ENCODE measurements at places on chromosomes 7 and 10.

- no peak for DNase-seq
- peaks cover 49% of the 10 kb centered on the region for H3K4me1 ChIP-seq
- peaks cover 43% of the 10 kb centered on the region for H3K36me3 ChIP-seq
- H3K27me3 ChIP-seq: no peaks in the 10 kb centered on the region
Measured at GRCh38 chr10:29533046-29533445, 101.7 kb downstream of the SVIL start.

DNA sequence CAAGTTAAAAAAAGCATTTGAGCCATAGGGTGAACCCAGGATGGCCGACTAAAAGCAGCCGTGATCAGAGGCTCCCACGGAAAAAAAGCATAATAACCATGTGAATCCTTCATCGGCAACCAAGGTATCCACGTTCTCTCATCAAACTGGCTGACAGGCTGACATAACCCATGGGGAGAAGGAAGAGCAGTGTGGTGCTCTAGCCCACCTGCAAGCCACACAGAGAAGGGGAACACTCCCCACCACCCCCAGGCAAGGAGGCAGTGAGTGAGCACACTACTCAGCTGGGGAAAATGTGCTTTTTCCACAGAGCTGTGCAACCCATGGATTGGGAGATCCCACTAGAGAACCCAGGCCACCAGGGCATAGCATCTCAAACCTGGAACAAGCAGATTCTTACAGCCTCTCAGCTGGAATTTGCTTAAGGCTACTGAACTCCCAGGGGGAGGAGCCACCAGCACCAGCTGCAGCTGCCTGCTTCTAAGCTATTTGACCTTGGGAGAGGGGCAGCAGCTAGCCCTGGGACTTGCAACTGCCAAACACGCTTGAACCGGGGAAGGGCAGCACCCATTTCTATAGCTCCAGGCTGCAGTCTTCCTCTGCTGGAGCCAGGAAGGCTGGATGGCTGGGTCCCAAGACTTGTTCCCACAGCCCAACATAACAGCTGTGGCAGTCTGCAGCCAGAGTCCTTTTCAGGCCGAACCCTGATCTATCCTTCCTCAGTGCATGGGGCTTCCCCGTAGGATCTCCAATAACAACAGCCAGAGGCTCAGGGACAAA, 178.2 kb upstream of the NRG3 start:
- peaks cover 18% of the 10 kb centered on the region for H3K4me1 ChIP-seq
- H3K4me3 ChIP-seq: no peak overlapping the region

- peaks cover 5% of the 10 kb centered on the region for H3K27me3 ChIP-seq
- H3K27ac ChIP-seq: peak overlapping the region; percentile 48
- no peak overlapping the region for H3K4me3 ChIP-seq
- H3K4me1 ChIP-seq: peaks cover 20% of the 10 kb centered on the region
- DNase-seq: no peak
Measured at GRCh38 chr10:30531751-30532530, 97.6 kb downstream of the LYZL2 start.

GRCh38 chr7:116952635-116953371, 498 bp upstream of the ST7 start:
- H3K4me1 ChIP-seq: peaks cover 49% of the 10 kb centered on the region
- peaks cover 4% of the 10 kb centered on the region for H3K36me3 ChIP-seq
- peak; percentile 20 for DNase-seq
- H3K27ac ChIP-seq: peak overlapping the region; percentile 96

DNA sequence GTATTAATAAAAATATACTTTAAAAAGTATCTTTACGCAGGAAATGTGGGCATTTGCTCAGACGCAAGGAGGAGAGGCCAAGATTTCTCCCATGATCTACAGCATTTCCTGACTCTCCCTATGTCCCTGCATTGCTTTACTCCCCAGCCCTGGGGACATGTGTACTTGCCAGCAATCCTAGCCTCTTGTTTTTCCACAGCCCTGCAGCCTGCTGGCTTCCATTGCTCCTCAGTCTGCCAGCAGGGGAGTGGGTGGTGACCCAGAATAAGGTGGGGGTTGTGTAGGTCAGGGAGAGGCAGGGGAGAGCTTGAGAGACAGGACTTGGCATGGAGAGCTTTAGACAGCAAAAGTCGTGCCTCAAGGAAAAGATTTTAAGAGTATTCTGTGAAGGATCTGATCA, 307.7 kb downstream of the CDK14 start:
- H3K27ac ChIP-seq: no peak overlapping the region
- no peaks in the 10 kb centered on the region for H3K36me3 ChIP-seq
- H3K4me3 ChIP-seq: no peak overlapping the region
- H3K4me1 ChIP-seq: no peaks in the 10 kb centered on the region

DNA sequence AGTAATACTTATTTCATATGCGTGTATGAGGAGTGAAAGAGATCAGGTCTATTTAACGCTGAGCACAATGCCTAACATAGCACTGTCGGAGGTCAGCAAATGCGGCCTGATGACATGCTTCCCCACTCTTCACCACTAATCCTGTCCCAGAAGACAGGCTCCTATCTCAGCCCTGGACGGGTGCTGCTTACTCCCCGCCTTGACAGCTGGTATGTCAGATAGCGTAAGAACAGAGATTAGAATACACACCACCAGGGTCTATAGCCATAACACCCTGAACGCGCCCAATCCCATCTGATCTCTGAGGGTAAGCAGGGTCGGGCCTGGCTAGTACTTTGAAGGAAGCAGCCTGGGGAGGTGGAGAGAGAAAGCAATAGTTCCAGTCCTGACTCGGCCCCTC, 32.3 kb upstream of the TM9SF3 start:
- no peaks in the 10 kb centered on the region for H3K36me3 ChIP-seq
- no peak for DNase-seq
- H3K4me1 ChIP-seq: peaks cover 22% of the 10 kb centered on the region

DNA sequence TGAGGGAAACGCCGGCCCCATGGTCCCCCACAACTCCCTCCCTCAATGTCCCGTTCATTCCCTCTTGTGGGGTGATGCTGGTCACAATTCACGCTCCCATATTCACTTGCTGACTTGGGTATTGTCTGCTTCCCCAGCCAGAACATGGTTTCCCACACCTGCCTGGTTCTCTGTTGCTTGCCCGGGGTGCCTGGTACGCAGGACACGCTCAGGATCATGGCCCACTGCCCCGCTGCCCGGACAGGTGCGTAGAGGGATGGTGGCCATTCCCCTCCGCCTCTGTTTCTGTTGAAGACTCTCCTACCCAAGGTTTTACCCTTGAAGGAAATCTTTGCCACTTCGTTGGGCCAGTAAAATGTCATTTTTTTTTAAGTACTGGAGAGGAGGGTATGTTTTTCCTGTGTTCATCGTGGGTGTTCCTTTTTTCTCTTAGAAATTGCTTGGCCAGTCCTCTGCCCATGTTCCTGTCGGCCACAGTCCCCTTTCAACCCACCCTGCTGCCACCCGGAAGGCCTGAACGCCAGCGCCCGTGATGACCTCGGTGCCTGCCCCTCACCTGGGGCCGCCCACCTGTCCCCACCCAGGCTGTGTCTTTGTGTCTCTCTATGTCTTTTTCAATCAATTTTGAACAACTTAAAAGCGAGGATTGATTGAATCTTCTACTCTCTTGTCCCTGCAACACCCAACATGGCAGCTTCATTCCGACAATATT, 38.2 kb downstream of the FOXL3 start:
- no peak for DNase-seq
- no peak overlapping the region for H3K4me3 ChIP-seq
- peaks cover 45% of the 10 kb centered on the region for H3K4me1 ChIP-seq
- no peaks in the 10 kb centered on the region for H3K36me3 ChIP-seq

All from nephron progenitor cell (in vitro differentiated cells).